ENCODE measurements at places on chromosomes 5 and 9. TPM values are rescaled to one million over a fixed set of nuclear protein-coding genes. Genes with fewer than 3 reads are reported as not detected.

The RAB14 gene
- 61.4 TPM for total RNA-seq

The FABP6 gene
- not detected for total RNA-seq

The ADAMTS6 gene
- 0.89 TPM for total RNA-seq

The F2RL1 gene
- total RNA-seq: 0.14 TPM

The CDH9 gene
- not detected for total RNA-seq

The ZNF300 gene
- total RNA-seq: 0.47 TPM

The RNF183 gene
- 0.12 TPM for total RNA-seq

The ZNF462 gene
- total RNA-seq: 0.37 TPM

The RUSC2 gene
- 6.9 TPM for total RNA-seq

The PCDH1 gene
- 0.17 TPM for total RNA-seq

The MEGF10 gene
- total RNA-seq: not detected

The PCDH12 gene
- 2.2 TPM for total RNA-seq

The CCDC192 gene
- not detected for total RNA-seq

The TAS2R1 gene
- not detected for total RNA-seq

The ARHGEF37 gene
- total RNA-seq: 1.5 TPM

The PCA3 gene
- total RNA-seq: not detected

The CYLC2 gene
- total RNA-seq: not detected

The PAEP gene
- total RNA-seq: not detected

The CA9 gene
- 0.82 TPM for total RNA-seq

The HTR1A gene
- not detected for total RNA-seq

All from activated CD4-positive, alpha-beta T cell treated with anti-CD3 and anti-CD28 coated beads, Interleukin-2, amount 10 ng/mL, durations not matched to agents 24 days and 14 days (primary cell).